Ovary (tissue), 10 donors: ENCODE measurements at places on chromosomes 12 and 14.

DNA sequence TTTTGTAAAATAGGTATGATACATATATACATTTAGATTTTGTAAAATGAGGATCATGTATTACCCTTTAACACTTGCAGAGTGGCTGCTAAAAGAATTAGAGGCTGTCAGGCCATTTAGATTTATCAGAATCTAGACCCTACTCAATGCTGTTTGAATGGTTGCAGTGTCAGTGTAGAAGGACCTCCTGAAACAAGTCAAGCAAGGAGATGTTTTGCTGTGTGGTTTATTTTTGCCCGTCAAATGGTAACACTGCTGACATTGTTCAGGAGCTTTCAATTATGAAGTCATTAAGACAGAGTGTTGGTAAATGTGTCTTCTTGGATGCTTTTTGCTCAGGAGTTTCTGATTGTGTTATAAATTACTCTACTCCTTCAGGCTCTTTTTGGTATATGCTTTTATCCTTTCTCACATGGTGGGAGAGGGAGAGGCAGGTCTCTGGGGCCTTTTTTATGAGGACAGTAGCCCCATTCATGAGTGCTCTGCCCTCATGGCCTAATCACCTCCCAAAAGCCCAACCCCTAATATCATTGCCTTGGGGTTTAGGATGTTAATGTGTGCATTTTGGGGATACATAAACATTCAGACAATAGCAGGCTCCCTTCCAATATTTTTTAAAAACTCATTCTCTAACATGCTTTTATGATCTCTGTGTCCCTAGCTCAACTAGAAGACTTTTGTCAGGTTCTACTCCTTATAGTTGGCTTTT lies 16.5 kb downstream of the EID3 start:
- DNase-seq, result no peak

DNA sequence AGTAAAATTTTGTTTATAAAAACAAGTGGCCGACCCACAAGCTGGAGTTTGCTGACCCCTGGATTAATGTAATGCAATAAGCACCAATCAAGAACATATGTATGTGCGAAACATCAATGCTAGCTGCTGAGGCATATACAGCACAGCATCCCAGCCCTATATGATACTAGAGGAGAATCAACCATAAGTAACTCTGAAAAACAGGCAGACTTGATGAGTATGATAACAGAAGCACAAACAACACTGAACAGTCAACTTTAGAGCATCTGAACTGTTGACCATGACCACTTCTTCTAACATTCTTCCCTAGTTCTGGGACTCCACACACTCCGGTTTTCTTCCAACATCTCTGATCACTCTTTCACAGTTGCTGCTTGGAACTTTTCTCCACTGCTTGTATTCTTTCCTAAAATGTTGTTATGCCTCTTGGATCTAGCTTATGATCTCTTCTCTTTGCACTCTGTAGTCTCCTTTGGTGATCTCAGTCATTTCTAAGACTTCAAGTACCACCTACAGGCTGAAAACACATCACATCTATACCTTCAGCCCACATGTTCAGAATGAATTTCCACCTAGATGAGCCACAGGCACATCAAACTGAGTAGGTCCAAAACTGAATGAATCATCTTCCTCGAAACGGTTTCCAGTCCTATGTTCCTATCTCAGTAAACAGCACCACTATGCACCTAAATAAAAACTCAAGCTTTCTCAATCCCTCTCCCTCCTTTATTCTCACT lies 57.2 kb downstream of the STXBP6 start:
- no peak for DNase-seq

GRCh38 chr12:65525491-65526141 lies 247.1 kb downstream of the MSRB3 start:
- no peak for DNase-seq

DNA sequence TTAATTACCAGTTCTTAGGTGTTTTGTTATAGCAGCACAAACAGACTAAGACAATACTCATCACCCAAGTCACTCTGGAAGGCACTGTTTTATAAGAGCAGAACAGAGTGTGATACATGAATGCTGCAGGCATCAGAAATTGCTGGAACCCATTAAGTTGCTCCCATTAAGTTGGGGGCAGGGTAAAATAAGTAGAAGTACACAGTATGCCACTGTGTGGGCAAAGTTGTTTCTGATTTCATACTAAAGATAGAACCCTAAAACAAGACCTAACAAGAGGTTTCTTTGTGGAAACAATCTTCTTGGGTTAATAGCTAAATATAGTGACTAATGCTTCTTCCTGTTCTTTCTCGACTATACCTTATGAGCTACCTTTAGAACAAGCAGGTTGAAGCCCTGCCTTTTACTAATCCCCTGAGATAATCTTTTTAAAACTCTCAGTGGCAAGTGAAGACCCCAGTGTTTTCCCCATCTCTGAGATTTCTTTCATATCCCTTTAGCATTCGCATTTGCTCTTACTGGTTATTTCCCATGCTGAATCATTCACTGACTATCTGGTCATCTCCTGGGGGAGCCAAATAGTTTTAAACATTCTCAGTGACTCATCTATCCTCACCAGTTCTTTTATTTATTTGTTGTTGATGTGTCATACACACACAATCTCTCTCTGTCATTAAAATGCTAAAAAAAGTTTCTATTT lies 52.3 kb downstream of the SOCS2 start:
- DNase-seq, result no peak
